GM12864 (cell line): ENCODE measurements at places on chromosomes 12 and 14.

DNA sequence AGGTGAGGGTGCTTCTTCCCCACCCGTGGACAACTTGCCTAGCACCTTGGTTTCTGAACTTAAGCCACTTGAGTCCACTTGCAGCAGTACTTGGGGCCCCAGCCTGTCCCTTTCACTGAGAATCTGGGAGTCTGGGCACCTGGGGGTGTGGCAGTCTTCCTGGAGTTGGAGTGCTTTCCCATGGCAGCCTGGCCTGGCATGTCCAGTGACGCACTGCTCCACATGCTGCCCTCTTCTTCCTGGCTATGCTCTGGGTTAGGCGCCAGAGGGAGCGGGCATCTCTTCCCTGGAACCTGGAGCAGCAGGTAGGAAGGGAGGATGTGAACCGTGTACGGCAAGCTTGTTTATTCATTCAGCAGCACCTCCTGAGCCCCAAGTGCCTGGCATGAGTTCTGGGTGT lies 76.4 kb downstream of the PAPOLA start:
- no peak for DNase-seq

DNA sequence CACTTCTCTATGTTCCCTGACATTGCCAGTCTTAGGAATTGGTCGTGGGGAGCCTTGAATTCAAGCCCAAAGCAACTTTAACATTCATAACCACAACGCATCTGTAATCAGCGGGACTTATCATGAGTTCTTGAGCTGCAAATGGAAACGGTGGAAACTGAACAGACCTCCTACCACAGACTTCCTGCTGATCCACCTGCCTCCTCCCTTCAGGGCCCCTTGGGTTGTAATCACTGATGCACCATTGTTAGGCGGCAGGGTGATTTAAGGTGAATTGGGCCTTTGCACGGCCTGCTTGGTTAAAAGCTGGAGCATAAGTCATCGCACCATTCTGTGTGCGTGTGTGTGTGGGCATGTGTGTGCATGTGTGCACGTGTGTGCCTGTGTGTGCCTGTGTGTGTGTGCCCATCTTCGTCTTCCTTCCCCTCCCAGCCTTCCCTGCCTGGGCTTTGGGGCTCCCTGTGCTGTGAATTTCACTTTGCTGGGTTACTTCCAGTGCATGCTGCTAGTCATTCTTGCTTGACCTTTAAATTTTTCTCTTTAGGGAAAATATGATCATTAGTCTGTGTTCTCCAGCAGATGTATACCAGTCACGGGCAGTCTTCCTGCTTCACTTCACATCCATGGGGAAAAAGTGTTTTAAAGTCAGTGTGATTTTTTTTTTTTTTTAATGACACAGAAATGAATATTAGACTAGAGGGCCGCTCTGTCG lies 29.1 kb downstream of the CHST11 start:
- no peak for DNase-seq

GRCh38 chr14:47471075-47471474 lies 204.3 kb downstream of the MDGA2 start:
- DNase-seq = no peak

DNA sequence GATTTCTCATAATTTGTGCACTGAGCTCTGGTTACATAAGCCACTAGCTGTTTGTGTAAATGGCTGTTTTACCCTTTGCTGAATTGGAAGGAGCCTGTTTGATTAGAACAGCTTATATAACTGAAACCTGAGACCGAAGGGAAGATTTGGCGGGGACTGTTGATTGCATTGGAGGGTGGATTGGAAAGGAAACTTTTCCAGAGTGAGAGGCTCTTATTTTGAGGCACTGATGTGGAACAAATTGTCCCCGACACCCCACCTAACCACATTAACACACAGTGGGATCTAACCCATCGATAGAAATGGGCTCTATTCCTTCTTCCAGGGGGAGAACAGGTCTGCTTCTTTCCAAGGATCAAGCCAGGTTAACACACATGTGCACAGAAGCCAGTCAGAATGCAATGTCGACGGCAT lies 51.7 kb downstream of the TMEM30B start:
- DNase-seq = no peak

DNA sequence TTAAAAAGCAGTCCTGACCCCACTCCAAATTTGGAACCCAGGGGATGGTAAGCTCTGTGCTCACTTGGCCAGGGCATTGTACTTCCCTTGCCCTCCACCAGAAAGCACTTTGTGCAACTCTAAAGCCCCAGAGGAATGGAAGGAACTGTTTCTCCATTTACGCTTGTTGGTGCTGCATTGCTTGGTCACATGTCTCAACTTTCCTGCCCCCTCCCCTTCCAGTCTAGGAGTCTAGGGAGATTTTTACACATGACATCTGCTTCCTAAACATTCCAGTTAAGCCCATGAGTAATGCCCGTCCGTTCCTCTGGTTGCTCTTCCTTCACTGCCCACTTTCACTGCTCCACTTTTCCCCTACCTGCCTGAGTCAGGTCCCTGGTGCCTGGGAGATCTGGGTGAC lies 92.6 kb upstream of the MAP1LC3B2 start:
- no peak for DNase-seq

- DNase-seq = no peak
These were observed 271.6 kb upstream of the CRY1 start for GRCh38 chr12:107364875-107365518.

DNA sequence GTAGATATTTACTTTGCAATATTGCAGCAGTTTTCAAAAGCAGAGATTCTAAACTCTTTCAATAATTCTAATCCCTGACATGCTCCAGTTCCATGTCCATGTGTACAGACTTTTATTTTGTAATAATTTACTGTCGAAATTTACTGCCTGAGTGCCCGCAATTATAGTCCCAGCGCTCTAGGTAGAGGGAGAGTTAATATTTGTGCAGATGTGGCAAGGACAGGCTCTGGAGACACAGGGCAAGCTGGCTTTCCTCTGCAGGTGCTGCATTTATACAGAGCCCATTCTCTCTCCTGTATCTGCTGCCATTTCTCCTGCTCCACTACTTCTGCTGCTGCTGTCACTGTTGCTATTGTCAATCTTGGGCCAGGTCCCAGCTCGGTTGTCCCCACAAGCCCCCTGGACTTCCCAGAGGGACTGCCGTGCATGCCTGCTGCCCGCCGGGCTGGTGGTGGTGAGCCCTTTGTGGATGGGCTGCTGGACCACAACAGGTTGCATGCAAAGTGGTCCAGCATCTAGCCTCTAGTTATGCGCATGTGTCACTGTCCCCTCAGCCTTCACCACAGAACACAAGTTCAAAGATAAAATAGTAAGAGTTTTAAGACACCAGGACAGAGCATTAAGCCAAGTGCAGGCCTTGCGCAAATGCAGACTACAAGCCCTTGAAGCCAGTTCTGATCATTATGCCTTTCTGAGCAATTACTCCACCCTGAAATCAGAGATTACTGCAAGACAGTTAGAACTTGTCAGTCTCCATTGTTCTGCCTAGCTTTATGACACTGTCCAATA lies 40.8 kb upstream of the CSRP2 start:
- no peak for DNase-seq

- DNase-seq = no peak
These were observed 19.5 kb downstream of the SPX start for GRCh38 chr12:21545557-21545956.

DNA sequence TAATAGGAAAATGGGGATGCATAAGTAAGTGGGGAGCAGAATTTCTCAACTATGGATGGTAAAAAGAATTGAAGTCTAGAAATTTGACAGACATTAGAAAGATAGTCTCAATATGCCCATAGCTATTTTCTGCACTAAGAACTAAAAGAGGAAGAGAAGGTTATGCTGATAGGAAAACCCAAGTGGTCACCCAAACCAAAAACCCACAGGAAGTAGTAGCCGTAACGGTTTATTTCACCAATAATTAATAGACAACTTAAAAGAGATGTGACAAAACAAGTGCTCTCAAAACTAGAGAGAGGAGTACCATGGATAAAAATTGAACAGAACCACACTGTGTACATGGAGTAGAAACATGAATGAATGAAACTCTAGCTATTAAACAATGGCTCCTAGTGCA lies 295.4 kb downstream of the FSCB start:
- DNase-seq = no peak
